A549 treated with RU486 at 1 μM for 4 hours (cell line): ENCODE measurements at places on chromosomes 13 and 19. TPM values are rescaled to one million over a fixed set of nuclear protein-coding genes. Genes with fewer than 3 reads are reported as not detected.

The SIGLEC12 gene
- not detected in 5 replicates for total RNA-seq

The ZNF432 gene
- total RNA-seq, result 0.84 to 1.9 TPM (median 1.8 TPM) in 5 replicates

The IGFL2 gene
- 0.56 to 0.83 TPM (median 0.67 TPM) in 4 of 5 replicates, not detected in the other for total RNA-seq

The MAP4K1 gene
- total RNA-seq, result 0.27 to 1.4 TPM (median 0.70 TPM) in 5 replicates

The AXL gene
- total RNA-seq, result 114 to 129 TPM (median 122 TPM) in 5 replicates

The MATK gene
- 0.56 to 1.9 TPM (median 1.1 TPM) in 5 replicates for total RNA-seq

The CLASRP gene
- 45.2 to 77.0 TPM (median 76.3 TPM) in 5 replicates for total RNA-seq

The SPRED3 gene
- total RNA-seq, result 1.9 to 4.0 TPM (median 3.4 TPM) in 5 replicates

The KLK15 gene
- not detected in 5 replicates for total RNA-seq

The ZNF486 gene
- total RNA-seq, result not detected in 5 replicates

The ZNF610 gene
- 0.06 TPM in 1 of 5 replicates, not detected in the others for total RNA-seq

The EDNRB gene
- total RNA-seq, result not detected in 5 replicates

The SIGLEC14 gene
- 0.06 to 0.09 TPM in 2 of 5 replicates, not detected in the others for total RNA-seq

The PGLYRP2 gene
- total RNA-seq, result 0.06 TPM in 1 of 5 replicates, not detected in the others

The ANKRD10 gene
- total RNA-seq, result 42.3 to 58.4 TPM (median 49.6 TPM) in 5 replicates

The TRIM28 gene
- 618 to 908 TPM (median 657 TPM) in 5 replicates for total RNA-seq

The PDCD5 gene
- 393 to 503 TPM (median 474 TPM) in 5 replicates for total RNA-seq

The CEACAM3 gene
- not detected in 5 replicates for total RNA-seq

The SLC27A5 gene
- total RNA-seq, result 20.2 to 31.0 TPM (median 29.2 TPM) in 5 replicates

The KMT5C gene
- 5.2 to 10.5 TPM (median 8.2 TPM) in 5 replicates for total RNA-seq

The RDH8 gene
- 0.26 to 0.75 TPM (median 0.53 TPM) in 5 replicates for total RNA-seq

The GJA3 gene
- total RNA-seq, result 0.77 to 1.2 TPM (median 0.98 TPM) in 5 replicates

The ZNF865 gene
- 7.3 to 16.1 TPM (median 12.2 TPM) in 5 replicates for total RNA-seq

The LILRB2 gene
- total RNA-seq, result 0.03 to 0.28 TPM in 2 of 5 replicates, not detected in the others

The INTS6 gene
- 7.9 to 10.9 TPM (median 9.5 TPM) in 5 replicates for total RNA-seq

The APLP1 gene
- 69.5 to 103 TPM (median 99.5 TPM) in 5 replicates for total RNA-seq

The ZNF575 gene
- total RNA-seq, result 0.97 to 2.5 TPM (median 2.2 TPM) in 5 replicates

The CDC42EP5 gene
- 0.51 TPM in 1 of 5 replicates, not detected in the others for total RNA-seq

The KLK12 gene
- total RNA-seq, result not detected in 5 replicates

The ELSPBP1 gene
- total RNA-seq, result not detected in 5 replicates

The KIR2DL1 gene
- not detected in 5 replicates for total RNA-seq
